ENCODE measurements at places on chromosomes 6 and 20.

- DNase-seq = peak; percentile 81
These were observed 199.8 kb downstream of the SMOC2 start for GRCh38 chr6:168640768-168641167.

- peak; percentile 67 for DNase-seq
These were observed 47.9 kb upstream of the CCDC167 start for GRCh38 chr6:37547564-37548061.

DNA sequence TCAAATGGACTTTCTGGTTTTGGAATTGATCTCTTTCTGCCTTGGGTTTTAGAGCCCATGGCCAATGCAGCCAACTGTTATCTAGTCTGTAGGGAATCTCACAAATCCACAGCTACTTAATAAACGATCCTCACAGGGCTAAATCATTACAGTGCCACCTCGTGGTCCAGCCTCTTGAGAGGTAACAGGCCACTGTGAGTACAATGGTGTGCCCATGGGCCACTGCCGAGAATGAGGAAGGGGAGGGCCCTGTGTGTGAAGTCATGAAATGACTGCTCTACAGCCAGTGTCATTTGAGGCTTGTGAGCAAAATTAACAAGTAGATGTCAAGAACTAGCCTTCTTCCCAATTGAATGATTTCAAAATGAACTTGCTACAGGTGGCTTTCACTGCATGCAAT lies 54.3 kb upstream of the GMPR start:
- no peak for DNase-seq

DNA sequence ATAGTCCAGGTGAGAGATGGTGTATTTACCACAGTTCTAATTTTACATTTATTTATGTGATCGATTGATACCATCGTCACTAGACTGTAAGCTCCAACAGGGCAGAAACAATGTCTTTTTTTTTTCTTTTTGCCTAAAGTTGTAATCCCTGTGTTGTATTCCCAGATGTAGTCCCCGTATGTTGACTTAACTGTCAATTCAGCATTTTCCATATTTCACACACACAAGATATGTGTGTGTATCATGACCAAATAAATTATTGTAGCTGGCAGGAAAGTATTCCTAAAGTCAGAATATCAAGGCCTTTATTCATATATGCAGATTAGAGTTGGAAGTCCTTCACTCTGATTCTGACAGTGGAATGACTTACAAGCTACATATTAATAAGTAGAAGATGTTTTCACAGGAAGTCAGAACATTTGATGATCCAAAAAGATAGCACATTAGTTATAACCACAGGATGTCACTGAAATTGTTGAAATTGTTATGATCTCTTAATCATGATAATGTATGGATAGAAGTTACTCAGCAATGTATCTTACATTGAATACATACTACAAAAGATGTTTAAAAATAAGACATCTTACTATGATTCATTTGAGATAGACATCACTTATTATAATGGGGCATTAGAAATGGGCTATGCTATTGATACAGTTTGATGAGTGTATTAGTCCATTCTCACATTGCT lies 10.6 kb downstream of the RNF182 start:
- DNase-seq = no peak

- DNase-seq = no peak
These were observed 186.7 kb downstream of the BMP2 start for GRCh38 chr20:6954219-6954618.

GRCh38 chr20:37989601-37990295 lies 43.5 kb downstream of the TTI1 start:
- DNase-seq = no peak

GRCh38 chr6:33455051-33455450 lies 675 bp downstream of the ZBTB9 start:
- no peak for DNase-seq

GRCh38 chr20:13644010-13644409 lies 5.3 kb upstream of the TASP1 start:
- no peak for DNase-seq

DNA sequence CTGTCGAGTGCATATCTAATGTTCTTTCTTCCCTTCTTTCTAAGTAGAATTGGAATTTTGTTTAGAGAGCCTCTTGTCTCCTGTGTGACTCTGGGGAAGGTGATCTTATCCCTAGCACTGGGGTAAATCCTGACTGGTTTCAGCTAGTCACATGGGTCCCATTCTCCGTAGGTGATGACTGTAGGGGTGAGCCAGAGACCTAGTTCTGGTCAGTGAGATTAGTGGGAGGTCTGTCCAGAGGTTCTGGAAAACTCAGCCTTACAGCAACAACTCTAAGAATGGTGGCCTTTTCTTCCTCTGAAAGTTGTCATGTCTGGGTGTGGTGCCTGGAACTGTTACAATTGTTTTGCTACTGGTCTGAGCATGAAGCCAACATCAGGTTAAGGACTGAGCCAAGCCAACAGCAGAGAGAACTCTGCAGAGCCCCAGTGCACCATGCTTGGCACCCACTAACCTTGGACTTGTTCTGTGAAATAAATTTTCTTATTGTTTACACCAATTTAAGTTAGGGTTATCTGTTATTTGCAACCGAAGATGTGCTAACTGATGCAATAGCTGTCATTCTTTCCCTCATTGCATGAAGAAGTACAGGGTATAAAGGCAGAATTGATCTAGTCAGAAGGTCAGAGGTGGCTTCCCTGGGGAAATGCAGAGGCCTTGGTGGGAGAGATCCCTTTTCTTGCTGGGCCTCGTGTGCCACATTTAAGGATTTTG lies 56.8 kb upstream of the TULP4 start:
- DNase-seq = no peak
